Stimulated activated CD8-positive, alpha-beta memory T cell treated with anti-CD3 and anti-CD28 coated beads, Interleukin-7, amount 100 ng/mL, for 1 hour (primary cell): ENCODE measurements at places on chromosomes 6 and 20.

DNA sequence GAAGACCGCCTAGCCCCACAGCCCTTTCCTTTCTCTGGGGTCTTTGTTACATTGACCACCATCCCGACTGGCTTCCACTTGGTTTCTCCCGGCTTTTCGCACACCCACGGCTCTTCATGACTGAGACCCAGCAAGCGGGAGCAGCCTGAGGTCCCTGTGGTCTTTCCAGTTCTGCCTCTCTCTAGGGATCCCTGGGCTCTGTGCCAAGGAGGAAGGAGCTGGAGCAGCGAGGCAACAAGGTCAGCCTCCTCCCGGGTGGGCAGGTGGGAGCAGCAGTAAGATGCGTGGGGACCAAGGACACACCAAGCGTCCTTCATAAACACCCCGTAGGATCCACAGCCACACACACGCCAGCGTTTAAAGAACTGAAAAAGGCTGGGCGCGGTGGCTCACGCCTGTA is 29.6 kb upstream of the MRGBP start:
- no peak for DNase-seq

DNA sequence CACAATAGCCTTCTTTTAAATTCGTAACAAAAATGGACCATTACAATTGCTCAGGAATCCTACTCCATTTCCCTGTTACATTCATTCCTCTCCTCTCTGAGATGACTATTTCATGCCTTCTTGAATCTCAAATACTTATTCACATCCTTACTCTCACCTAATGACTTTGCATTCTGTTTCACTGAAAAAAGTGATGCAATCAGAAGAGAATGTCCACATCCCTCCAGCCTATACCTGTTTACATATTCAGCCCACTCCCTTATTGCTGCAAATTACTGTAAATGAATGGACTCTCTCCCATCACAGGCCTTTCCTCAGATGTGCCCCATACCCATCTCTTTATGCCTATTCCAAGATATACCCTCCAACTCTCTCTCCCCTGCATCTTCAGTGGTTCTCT is 8.6 kb downstream of the TAAR1 start:
- DNase-seq: no peak

DNA sequence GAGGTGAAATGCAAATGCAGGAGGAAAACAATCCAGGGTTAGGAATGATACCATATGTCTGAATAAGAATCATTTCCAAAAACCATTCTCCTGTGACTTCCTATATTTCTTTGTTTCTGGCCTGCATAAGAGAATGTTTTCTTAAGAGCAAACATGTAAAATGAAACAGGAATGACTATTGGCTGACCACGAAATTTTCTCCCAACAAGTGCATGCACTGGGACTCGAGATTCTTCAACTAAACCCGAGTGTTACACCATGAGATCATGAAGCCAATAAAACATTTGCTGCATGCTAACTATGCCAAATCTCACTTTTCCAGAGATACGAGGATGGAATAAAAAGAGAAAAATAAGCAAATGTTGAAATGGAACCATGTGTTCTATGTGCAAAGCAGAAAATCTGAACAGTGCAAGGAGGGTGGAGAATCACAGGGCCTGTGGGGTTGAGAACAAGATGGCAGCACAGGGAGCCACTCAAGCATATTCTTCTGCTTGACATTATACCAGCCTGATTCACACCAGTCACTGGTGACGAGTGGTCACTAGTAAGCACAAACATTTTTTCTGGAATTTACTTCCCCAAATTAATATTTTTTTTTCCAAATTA is 212.2 kb upstream of the FOXA2 start:
- no peak for DNase-seq

GRCh38 chr20:11376998-11377397 is 540.7 kb upstream of the BTBD3 start:
- no peak for DNase-seq

DNA sequence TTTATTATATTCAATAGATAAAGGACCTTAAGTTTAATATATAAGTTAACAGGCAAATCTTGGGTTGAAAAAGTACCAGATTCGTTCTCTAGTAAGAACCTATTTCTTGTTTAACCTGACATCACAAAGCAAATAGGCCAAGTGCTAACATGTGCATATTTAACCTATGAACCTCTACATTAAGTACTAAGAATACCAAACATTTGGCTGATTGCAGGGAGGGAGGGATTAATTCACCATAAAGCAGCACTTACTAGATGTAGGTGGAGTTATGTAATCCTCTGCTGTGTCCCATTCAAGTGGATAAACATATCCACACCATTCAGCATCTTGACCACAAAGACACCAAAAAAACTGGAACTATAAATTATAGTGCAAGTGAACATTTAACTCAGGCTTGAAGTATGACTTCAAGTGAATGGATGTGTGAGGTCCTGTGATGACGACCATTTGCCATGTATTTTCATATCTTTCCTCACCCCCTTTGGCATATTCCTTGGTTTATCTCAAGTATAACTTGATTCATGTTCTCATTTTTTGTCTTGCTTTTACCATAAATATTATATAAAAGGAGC is 10.2 kb downstream of the STX11 start:
- DNase-seq: no peak

GRCh38 chr6:35213824-35214756 is at the start of gene SCUBE3:
Gene SCUBE3 (plus strand): TSS chr6:35213956. CDS start chr6:35214419, 463 bp downstream.
- no peak for DNase-seq

DNA sequence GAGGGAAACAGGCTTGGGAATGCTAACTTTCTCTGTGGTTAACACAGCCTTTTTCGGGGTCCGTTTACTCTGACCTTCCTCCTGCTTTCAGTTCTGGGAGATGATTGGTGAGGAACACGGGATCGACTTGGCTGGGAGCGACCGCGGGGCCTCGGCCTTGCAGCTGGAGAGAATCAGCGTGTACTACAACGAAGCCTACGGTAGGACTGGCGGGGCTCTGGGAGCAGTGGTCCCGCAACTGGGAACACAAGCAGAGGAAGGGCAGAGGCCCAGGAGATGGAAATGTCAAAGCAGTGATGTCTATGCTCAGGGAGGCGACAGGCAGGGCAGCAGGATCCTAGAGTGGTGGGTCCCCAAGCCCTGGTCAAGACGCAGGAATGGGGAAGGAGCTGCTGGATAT is 3.5 kb downstream of the TUBB1 start:
- no peak for DNase-seq

- no peak for DNase-seq
These were observed 169.7 kb downstream of the HAO1 start for GRCh38 chr20:7770578-7770977.

- no peak for DNase-seq
These were observed 65.1 kb upstream of the SCGN start for GRCh38 chr6:25586927-25587326.

- no peak for DNase-seq
These were observed 21.8 kb downstream of the CDS2 start for GRCh38 chr20:5148581-5148980.

- no peak for DNase-seq
These were observed 121.1 kb upstream of the SLC35B3 start for GRCh38 chr6:8556370-8557013.

DNA sequence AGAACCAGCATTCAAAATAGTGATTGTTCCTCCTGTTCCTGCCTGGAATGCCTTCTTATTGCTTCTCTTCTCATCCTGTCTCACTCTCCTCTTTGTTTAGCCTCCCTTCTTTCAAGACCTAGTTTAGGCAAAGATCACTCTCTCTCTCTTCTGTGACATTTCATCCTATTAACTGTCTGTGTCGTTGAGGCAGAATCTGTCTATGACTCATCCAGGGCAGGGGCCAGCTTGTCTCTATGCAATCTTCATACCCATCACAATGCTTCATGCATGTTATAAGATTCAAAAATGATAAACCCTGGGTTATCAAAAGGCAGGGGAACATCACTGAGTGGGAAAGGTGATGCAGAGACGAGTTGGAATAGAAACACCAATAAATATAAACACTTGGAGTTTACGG is 32.2 kb upstream of the FOXA2 start:
- DNase-seq: no peak

DNA sequence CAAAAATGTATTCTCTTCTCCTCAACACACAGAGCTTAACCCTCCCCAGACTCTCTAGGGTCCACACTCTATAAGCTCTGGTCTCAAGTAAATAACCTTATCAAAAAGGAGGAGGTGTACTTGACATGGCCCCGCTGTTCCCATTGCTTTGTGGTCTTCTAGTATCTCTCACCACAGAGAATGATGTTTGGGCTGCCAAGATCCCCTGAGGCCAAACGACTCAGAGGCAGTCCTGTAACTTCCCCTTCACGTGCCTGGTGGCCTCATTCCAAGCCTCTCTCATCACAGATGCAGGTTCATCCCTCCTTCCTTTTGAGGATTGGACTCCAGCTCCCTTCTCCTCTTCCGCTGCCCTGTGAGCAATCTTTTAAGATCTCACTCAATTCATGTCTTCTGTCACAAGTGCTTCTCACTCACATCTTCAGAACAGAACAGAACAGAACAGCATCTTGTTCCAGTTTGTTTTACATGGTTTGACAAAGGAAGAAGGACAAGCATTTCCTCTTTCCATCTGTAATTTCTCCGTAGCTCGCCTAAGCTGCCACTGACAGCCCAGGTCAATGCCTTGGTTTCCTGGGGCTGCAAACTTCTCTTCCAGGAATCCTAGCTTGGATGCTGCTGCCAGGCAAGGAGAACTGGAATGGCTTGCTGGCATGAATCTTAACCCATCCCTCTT is 541.5 kb downstream of the CD83 start:
- no peak for DNase-seq

- no peak for DNase-seq
These were observed 1.4 kb downstream of the PREP start for GRCh38 chr6:105401247-105402089.

GRCh38 chr6:163790266-163790840 is 375.8 kb downstream of the QKI start:
- no peak for DNase-seq

DNA sequence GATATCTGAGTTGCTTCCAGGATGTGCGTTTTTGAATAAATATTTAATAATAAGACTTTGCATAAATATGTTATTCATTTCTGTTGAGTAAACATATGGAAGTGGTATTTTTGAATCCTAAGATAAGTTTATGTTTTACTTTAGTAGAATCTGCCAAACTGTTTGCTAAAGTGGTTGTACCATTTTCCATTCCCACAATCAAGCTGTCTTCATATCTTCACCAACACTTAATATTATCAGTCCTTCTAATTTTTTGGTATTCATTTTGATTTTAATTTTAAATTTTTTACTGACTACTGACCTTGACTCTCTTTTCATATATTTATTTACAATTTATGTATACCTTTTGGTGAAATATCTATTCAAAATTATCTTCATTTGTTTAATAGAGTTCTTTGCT is 293.9 kb upstream of the PTCHD4 start:
- DNase-seq: no peak

DNA sequence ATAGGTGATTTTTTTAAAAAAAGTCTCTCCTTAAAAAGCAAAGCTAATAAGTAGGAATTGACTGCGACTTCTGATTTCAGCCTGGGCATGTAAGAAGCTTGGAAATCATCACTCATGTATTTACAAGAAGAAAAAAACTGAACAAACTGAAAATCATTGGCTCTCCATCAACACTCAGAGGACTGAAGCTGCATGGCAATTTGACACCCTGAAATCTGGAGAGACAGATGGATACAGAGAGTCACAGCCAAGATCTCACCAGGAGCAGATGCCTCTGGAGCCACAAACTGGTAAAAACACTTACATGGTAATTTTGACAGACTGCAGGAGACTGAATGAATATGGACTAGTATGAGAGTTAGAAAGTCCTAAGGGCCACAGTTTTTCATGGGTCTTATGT is 191.2 kb upstream of the TCF21 start:
- DNase-seq: no peak

DNA sequence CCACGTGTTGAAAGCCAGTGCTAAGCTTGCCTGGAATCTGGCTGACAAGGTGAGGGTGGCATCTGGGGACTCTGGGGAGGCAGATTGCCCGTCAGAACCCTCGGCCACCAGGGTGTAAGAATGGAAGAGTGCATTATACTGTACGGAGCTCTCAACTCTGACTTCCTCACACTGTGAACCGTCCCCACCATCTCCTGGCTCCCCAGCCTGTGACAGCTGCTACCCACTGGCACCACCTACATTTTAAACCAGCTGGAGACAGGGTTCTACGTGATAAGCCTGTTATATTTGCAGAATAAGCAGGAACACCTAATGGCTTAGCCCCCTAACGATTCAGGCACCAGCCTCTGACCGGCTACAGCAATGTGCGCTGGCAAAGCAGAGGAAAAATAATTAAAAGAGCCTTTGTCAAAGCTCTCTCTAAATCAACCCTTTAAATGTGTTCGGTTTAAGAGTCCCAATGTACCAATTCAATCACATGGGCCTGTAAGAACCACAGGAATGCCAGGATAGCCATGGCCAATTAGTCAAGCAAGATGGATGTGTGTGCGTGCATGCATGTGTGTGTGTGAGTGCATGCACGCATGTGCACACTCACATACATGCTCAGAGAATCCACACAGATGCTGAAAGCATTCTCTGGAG is 89.1 kb upstream of the TAB2 start:
- DNase-seq: no peak

DNA sequence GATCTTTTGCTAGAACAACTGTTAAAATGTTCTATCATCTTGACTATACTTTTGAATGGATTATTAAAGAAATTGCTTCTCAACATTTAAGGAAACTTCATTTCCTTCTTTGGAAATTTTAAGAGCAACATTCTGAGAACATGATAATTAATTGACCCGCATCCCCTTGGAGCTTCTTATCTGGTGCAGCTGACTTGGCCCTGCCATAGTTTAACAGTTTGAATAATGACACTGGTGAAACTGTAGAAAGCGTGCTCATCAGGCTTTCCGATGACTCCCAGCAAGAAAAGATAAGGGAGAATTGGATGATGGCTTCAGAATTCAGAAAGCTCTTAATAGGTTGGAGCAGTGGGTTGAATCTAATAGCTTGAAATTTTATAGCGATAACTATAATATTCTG is 38.1 kb downstream of the SNX9 start:
- no peak for DNase-seq

GRCh38 chr6:29792123-29793035 is 35.2 kb upstream of the HLA-G start:
- DNase-seq: peak; percentile 69

DNA sequence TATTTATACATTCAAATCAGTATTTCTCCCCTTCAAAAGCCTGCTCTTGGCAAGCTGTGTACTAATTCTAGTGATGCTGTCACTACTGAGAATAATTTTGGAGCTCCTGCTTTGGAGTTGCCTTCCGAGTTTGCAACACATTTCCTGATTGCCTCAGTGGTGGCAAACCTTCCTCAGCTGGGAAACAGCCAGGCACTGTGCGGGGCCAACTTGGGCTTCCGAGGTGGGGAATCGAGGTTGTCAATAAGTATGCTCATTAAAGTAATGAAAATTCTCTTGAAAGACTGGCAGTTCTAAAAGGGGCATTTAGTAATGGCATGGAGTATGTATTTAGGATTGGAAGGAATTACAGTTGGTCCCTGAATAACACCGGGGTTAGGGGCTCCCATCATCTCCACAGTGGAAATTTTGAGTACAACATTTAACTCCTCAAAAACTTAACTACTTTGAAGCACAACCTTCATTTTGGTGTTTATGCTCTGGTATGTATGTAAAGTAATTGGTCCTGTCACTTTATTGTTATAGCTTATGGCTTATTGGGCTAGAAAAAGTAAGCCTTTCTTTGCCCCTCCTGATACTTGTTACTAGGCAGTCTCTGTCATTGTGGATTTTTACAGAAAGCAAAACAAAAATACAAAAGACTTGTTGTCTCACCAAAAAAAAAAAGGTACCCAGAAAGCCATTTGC is 2.7 kb downstream of the PAQR8 start:
- DNase-seq: no peak
